ENCODE measurements at places on chromosomes 5 and 9. TPM values are rescaled to one million over a fixed set of nuclear protein-coding genes. Genes with fewer than 3 reads are reported as not detected.

- no peak for DNase-seq
These were observed 3.3 kb upstream of the IRX1 start for GRCh38 chr5:3592298-3592697.

DNA sequence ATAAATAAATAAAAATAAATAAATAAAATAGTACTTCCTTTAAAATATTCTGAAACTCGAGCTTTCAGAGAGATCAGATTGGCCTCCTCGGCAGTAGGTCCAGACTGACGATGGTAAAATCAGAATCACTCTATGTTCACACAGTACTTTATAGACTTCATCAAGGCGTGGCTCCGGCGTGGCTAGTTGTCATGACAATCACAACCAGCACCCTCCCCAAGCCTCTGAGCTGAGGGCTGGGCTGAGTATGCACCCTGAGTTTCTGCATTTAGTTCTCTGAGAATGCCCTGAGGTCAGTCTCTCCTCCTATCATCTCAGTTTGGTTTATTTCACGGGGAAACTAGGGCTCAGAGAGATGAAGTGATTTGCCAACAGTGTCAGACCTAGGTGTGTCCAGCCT, 43.3 kb upstream of the BARHL1 start:
- DNase-seq: no peak

ARHGEF39 gene
- 15.5 TPM for total RNA-seq

SERINC5 gene
- 5.5 TPM for total RNA-seq

C9orf153 gene
- total RNA-seq: not detected

DNA sequence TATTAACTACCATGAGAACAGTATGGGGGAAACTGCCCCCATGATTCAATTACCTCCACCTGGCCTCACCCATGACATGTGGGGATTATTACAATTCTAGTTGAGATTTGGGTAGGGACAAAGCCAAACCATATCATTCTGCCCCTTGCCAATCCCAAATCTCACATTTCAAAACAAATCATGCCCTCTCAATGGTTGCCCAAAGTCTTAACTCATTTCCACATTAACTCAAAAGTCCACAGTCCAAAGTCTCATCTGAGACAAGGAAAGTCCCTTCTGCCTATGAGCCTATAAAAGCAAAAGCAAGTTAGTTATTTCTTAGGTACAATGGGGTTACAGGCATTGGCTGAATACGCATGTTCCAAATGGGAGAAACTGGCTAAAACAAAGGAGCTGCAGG, 180.7 kb upstream of the CDH12 start:
- no peak for DNase-seq

All from MG63 (cell line).